Bronchial smooth muscle cell (primary cell): ENCODE measurements at places on chromosomes 11 and 22. TPM values are rescaled to one million over a fixed set of nuclear protein-coding genes. Genes with fewer than 3 reads are reported as not detected.

Gene UPK3A
- total RNA-seq = not detected in 2 replicates

Gene TSGA10IP
- 0.16 TPM in 1 of 2 replicates, not detected in the other for total RNA-seq

Gene CNTF
- 0.95 and 1.1 TPM in 2 replicates for total RNA-seq

Gene APOL6
- total RNA-seq = 13.7 and 14.5 TPM in 2 replicates

Gene FDX1
- 8.2 and 9.5 TPM in 2 replicates for total RNA-seq

Gene SLC29A2
- 0.17 and 0.47 TPM in 2 replicates for total RNA-seq

Gene PDGFD
- total RNA-seq = 0.86 and 2.5 TPM in 2 replicates

Gene C22orf31
- total RNA-seq = not detected in 2 replicates

Gene RAB36
- 1.9 and 2.7 TPM in 2 replicates for total RNA-seq

Gene ALKBH3
- total RNA-seq = 33.4 and 36.7 TPM in 2 replicates
